ENCODE measurements at places on chromosomes 1 and 21.

GRCh38 chr1:9068981-9069325, 482 bp downstream of the SLC2A5 start:
- no peak for DNase-seq

- DNase-seq = no peak
Measured at GRCh38 chr21:37538971-37539590, 172.5 kb downstream of the DYRK1A start.

- DNase-seq = no peak
Measured at GRCh38 chr1:60973668-60974067, 108.7 kb upstream of the NFIA start.

- DNase-seq = no peak
Measured at GRCh38 chr1:47963568-47964358, 33.4 kb downstream of the TRABD2B start.

GRCh38 chr21:45164124-45164511, 89.7 kb downstream of the ADARB1 start:
- DNase-seq = no peak
